ENCODE measurements at places on chromosomes 16 and 17. TPM values are rescaled to one million over a fixed set of nuclear protein-coding genes. Genes with fewer than 3 reads are reported as not detected.

Gene ADAD2
- polyA plus RNA-seq, result not detected

Gene PABPN1L
- 0.48 TPM for polyA plus RNA-seq

Gene DNAAF8
- 6.2 TPM for polyA plus RNA-seq

Gene STH
- not detected for polyA plus RNA-seq

Gene HELZ
- polyA plus RNA-seq, result 14.4 TPM
